ENCODE measurements at places on chromosomes 1 and 21. TPM values are rescaled to one million over a fixed set of nuclear protein-coding genes. Genes with fewer than 3 reads are reported as not detected.
A peak's percentile ranks its signal among the peaks of the same experiment; 100 is the strongest.

DNA sequence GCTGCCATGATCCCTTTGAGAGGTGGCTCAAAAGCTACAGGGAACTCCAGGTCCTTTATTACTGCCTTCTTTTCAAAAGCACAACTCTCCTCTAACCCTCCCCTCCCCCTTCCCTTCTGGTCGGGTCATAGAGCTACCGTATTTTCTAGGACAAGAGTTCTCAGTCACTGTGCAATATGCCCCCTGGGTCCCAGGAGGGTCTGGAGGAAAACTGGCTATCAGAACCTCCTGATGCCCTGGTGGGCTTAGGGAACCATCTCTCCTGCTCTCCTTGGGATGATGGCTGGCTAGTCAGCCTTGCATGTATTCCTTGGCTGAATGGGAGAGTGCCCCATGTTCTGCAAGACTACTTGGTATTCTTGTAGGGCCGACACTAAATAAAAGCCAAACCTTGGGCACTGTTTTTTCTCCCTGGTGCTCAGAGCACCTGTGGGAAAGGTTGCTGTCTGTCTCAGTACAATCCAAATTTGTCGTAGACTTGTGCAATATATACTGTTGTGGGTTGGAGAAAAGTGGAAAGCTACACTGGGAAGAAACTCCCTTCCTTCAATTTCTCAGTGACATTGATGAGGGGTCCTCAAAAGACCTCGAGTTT is 3.1 kb downstream of the BTG2 start:
- no peak for DNase-seq

DNA sequence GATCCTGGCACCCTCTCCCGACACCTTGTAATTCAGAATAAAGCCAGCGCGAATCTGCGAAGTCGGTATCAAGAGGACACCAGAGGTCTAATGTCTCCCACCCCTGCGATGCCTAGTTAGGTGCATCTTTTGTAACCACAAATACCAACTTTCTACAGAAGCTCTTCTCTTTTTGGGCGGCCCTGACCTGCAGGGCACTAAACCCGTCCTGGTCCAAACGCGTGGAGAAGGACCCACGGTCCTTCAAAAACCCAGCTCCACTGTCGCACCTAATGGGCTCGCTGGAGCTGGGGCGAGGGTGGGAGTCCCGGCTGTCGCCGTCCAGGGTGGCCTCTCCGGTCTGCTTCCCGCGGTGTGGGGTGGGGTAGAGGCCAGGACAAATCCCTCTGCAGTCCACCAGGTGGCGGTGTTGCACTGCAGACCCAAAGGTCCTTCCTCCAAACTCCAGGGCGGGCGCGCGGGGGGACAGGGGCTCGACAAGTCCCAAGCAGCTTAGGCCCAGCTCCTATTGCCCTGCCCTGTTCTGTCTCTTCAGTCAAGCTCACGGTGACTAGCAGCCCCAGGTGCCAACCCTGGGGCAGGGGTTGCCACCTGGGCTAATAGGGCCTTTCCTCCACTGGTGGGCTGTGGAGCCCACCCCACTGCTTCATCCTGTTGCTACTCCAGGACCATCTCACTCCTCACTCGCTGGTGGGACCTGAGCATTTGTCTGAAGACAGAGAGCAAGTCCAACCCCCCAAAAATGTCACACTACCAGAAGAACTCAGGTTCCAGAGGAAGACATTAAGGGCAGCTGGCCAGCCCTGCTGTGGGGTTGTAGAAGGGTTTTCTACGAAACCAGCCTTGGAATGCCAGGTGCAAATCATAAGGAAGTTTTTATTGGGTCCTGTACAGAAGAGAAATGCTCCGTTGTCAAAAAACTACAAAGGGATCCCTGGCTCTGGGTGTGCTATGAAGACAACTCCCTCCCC is 2.8 kb downstream of the HES3 start:
- peak; percentile 75 for DNase-seq

- no peak for DNase-seq
These were observed 233.2 kb upstream of the FMN2 start for GRCh38 chr1:239858529-239858928.

DNA sequence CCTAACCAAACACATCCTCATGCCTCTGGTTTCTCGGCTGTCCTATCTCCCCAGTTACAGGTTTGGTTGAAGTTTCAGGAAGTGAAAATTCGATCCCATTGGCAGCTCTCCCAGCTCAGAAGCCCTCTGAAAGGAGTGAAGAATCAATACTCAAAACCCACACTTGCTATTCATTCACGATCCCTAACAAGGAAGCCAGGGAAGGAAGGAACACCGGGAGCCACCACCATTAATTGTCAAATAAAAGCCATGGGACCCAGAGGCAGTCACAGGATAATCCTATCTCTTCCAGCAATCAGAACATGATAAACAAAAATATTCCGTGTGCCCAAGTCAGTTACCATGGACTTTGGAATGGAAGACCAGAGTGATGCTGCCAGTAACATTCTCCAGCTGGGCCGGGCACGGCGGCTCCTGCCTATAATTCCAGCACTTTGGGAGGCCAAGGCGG is 7.0 kb downstream of the TMPRSS2 start:
- no peak for DNase-seq

EXO1 gene
- 6.4 TPM for polyA plus RNA-seq

- DNase-seq, result no peak
These were observed 15.9 kb downstream of the GNAI3 start for GRCh38 chr1:109564194-109564878.
